ENCODE measurements at places on chromosomes 3 and 15.

DNA sequence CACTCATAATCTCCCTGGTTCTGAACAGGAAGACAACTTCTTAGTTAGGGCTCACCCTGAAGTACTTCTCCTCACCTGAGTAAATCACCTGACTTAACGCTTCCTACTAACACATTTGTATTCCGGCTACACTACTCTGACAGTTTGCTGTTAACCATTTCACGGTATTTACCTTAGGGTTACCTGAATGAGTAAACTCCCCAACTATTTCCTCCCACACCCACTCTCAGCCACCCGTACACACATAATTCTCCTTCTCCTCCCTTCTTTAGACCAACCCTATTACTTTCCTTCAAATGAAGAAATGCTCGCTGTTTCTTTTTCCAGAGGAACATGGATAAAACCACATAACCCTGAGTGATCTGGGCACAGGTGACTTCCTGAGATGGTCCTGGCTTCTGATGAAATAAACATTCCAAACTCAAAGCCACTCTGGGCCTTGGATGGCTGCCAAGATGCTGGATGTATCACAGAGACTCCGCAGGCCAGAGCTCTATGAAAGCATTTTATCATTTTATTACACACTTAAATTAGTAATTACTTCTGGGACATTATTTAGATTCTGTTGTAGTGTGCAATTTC, 183.6 kb upstream of the ATP11B start:
- DNase-seq, result no peak

DNA sequence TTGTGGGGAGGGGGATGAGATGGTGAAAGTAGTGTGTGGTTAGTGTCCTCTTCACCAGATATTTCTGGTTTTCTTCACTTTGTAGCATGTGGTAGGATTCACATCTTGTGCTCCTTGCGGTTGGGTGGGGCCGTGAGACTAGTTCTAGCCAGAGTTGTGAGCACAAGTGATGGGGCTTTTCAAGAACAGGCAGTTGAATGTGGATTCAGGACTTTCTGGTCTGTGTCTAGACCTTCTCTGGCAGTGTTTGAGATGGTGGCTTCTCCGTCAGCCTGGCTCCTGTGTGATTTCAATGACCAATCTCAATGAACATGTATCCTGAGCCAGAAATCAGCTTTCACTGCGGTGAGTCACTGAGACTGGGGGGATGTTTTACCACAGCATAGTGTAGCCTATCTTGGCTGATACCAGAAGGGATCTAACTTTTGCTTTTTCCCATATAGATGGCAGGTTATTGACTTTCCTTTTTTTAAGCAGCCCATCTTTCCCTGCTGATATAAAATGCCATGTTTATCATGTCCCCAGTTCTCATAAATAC, 82.6 kb downstream of the RPLP1 start:
- DNase-seq, result no peak

GRCh38 chr3:178182337-178182779, 353.9 kb upstream of the KCNMB2 start:
- peak; percentile 23 for DNase-seq

DNA sequence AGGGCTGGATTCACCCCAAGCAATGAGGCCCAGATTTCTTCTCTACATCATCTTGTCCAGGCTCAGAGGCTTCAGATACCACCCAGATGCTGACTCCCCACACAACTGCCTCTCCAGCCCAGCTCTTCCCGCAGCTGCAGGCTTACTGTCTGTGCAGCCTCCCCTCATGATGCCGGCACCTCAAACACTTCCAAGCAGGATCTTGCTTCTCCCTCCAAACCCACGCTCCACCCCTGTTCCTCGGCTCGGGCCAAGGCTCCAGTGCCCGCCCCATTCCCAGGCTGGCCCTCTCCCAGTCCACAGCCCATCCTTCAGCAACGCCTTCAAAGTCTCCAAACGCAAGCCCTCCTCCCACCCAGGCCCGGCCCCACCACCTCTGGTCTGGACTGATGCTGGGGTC, 159.2 kb upstream of the LINGO1 start:
- no peak for DNase-seq

DNA sequence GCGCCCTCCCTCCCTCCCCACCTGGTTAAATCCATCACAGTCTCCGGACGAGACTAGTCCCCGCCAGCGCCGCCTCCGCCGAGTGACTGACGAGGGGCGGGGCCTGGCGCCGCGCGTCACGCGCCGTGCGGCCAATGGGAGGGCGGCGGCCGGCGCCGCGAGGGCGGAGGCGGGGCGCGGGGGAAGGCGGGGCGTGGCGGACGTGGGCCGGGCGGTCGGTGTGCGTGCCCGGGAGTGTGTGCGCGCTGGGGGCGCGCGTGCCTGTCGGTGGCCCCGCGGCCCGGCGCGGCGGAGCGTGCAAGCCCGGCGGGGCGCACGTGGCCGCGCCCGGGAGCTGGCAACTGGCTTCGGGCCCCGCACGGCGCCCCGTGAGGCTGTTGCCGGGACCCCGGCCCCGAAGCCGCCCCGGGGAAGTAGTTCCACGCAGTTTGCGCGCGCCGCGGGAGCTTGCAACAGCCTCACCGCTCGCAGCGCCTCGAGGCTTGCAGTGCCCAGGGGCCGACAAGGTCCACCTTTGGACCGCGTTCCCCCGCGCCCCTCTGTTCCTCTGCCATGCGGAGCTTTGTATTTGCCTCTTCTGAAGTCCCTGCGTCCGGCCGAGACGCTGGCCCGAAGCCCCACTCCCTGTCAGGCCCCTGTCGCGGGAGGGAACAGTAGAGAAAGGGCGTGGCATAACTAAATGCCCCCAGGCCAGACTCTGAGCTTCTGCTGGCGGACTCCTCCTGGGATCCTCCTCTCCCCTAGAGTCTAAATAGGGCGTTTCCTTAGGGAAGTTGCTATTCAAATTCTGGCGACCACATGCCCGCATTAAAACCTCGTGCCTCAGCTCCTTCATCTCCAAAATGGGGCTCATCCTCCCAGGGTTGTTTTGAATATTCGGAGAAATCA, 400.9 kb downstream of the SHQ1 start:
- peak; percentile 98 for DNase-seq

- no peak for DNase-seq
These were observed 398.3 kb downstream of the MFSD1 start for GRCh38 chr3:159200176-159200575.

GRCh38 chr15:67183443-67184169, 70.9 kb downstream of the AAGAB start:
- DNase-seq, result no peak

- no peak for DNase-seq
These were observed 329.5 kb downstream of the MFSD1 start for GRCh38 chr3:159131376-159131775.

DNA sequence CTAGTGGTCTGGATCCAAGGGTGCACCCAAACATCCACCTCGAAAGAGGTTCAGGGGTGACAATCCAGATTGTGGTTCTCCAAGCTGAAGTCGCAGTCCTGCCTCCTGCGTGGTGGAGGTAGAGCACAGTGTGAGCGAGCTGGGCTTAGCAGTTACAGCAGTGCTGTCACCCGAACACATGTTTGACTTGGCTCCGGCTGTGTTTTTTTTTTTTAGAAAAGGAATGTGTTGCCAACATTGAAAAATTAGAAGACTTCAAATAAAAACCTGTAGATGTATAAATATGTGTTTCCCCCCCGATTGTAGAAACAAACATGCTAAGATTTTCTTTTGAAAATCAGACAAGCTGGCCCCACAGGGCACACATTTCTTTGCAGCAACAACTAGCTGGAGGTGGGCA, 530.8 kb downstream of the SHQ1 start:
- no peak for DNase-seq

DNA sequence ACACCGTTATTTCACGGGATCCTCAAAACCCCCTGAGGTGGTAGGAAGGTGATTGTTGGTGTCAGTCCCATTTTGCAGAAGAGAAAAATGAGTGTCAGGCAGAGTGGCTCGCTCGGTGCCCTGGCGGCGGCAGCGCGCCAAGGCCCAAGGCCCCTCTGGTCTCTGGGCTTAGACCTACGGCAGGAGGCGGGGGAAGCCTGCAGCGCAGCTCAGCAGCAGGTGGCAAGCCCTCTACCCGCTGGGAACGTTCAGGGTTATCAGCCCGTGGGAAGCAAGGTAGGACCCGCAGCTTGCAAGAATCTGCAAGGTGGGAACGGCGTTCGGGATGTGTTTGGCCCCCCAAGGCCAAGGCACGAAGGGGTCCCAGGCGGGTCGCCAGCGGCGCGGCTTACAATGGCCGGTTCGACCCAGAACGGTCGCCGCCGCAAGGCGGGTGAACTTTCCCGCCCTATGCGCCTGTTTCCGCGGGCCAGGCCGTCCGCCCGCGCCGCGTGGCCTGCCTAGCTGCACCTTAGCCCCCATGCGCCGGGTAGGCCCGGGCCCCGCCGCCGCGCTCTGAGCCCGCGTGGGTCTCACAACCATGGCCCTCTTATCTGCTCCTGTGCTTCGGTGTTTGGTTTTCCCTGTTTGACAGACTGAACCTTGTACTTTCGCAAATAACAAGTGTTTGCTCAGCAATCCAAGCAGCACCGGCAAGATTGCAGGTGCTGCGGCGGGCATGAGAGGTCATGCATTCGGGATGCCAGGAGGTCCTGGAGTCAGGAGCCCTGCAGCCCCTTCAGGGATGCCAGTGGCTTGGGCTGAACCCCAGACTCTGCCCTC, 39.7 kb downstream of the CCNL1 start:
- no peak for DNase-seq

All from left ventricle myocardium superior (tissue), 1 donor.